Stimulated activated CD4-positive, alpha-beta T cell treated with anti-CD3 and anti-CD28 coated beads, Interleukin-2, amount 100 ng/mL, for 24 hours (primary cell): ENCODE measurements at places on chromosomes 6 and 20.

DNA sequence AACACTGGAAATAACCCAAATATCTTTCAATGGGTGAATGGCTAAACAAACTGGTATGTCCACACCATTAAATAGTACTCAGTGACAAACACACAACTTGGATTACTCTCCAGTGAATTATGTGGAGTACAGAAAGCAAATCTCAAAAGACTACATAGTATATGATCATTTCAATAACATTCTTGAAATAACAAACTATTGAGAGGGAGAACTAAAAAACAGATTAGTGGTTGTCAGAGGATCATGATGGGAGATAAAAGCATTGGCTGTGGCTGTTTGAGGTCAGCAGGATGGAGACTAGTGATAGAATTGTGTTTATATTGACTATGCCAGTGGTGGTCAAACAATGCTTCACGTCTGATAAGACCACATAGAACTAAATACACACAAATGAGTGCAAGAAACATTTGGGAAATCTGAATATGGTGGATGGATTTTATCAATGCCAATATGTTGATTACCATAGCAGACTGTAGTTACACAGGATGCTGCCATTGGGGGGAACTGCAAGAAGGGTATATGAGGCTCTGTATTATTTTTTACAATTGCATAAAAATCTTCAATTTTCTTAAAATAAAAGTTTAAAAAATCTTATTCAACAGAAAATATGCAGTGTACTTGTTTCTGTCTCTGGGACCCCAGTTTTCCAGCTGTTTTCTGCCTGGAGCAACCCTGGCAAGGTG, 242.0 kb downstream of the TBXT start:
- no peak for DNase-seq

- peak; percentile 79 for DNase-seq
Observed at GRCh38 chr20:33291830-33292355, 8.9 kb downstream of the BPIFB1 start.

DNA sequence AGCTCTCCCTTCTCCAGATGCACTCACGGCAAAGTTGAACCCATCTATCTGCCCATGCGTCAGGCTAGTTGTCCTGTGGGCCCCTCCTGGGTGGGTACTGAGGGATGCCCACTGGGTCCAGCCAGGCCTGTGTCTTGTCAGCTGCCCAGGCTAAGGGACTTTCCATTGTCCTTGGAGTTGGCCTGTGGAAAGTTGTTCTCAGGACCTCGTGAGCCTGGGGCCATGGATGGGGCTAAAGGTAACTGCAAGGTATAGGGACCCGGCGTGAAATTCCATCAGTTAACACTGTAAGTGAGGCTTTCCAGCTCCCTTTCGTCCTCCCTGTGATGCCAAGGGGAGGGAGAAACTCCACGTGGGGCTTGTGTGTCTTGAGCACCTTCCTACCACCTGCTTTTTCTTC, 126.5 kb downstream of the CEBPB start:
- no peak for DNase-seq

DNA sequence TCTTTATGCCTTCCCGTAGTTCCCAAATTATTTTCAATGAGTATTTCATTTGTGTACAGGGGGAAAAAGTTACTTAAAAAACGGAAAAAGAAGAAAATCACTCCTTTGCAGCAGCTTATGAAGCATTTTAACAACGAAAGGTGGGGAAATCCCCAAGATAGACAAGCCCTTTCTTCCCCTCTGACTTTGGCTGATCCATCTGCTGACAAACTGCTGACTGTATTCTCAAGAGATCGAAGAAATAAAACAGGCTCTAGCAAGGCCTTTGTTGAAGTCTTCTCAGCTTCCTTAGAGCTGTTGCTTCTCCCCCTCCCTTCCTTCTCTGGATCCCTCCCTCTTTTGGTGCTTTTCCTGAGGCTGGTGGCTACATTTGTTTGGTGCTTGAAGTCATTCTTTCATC, 325.2 kb downstream of the NRN1 start:
- no peak for DNase-seq

GRCh38 chr20:49712996-49713752, 504 bp downstream of the B4GALT5 start:
- peak; percentile 46 for DNase-seq

DNA sequence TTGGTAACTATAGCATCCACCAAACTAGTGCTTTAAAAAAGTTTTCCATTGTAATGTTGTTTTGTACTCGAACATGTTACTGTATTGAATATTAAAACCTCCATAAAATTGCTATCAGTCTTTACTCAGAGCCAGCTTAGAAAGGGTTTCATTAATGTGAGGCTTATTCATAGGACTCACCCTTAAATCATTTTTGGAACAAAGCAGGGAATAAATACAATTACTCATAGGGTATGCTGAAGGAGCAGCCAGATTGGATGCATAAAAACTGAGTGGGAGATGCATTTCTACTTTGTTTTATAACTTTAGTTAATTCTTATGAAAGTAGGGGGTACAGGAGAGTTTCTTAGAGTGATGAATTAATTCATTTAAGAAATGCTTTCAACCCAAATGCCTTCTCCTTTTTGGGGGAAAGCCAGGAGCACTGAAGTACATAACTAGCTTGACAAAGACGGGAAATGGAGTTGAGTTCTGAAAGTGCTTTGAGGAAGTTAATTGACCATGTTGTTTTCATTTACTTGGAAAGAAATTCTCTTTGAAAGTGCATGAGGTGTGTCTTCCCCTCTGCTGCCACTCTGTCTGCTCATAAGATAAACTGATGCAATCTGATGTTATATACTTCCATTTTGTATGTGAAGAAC, 90.3 kb downstream of the RNF144B start:
- no peak for DNase-seq

DNA sequence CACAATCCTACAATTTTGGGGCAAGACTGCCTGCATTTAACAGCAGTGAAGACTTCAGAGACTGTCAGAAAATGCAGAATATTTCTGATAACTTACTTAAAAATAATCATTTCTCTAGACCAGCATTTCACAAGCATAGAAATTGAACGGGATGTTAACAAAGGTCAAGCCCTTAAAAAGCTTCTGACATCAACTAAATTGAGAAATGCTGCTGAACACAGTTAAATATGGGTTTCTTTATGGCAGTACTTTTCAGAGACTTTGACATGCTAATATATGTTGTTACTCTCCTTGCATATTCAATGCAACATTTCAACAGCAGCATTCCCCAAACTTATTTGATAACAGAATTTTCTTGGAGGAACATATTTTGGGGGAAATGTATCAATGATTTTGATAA, 84.5 kb downstream of the KIF13A start:
- no peak for DNase-seq

DNA sequence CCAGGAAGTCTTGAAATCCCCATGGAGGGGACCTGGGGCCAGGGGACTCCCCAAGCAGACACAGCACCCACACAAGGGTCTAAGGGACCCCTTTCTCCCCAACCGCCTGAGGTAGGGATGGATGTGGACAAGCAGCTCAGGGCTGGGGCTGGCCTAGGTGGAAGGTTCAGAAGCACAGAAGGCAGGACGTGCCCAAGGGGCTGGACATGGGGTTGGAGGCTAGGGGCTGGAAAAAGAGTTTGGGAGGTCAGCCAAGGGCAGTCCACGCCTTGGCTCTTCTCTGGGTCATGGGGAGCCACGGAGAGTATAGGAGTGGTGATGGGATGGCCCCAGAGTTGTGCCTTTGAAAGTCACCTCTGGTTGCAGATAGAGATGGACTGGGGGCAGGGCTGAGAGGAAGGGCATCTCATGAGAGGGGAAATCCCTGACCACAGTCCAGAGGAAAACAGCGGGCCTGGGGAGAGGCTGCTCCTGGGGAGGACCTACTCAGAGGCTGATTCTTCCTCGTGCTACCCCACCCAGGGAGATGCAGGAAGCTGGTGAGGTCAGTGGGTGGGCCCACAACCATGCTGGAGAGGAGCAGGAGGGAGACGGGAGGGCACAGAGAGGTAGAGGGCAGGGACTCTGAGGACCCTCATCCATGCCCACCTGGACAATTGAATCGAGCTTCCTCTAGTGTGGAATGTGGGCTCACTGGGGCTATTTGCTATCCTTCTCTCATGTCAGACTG, 2.5 kb upstream of the HSPA12B start:
- DNase-seq = no peak

- DNase-seq = no peak
Observed at GRCh38 chr6:86871681-86872080, 65.6 kb upstream of the HTR1E start.

GRCh38 chr6:150332939-150333584, 35.8 kb upstream of the IYD start:
- DNase-seq = no peak

- no peak for DNase-seq
Observed at GRCh38 chr20:38812709-38813573, 7.4 kb downstream of the PPP1R16B start.

DNA sequence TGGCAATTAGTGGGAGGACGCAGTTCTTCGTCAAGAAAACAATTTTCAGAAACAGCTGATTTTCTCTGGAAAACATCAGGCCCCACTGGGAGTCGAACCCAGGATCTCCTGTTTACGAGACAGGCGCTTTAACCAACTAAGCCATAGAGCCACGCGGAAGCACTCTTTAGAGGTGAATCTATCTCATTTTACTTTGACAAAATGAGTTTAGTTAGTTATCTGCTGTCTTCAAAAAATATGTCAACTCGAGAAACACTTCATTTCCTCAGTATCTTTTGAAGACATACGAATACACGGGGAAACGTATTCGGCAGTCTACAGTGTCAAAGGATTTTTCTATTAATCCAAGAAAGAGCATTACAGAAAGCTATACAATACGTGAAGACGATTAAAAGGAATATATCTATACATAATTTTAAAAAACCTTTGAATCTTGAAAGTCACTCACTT, 26.7 kb downstream of the GPX6 start:
- peak; percentile 64 for DNase-seq

DNA sequence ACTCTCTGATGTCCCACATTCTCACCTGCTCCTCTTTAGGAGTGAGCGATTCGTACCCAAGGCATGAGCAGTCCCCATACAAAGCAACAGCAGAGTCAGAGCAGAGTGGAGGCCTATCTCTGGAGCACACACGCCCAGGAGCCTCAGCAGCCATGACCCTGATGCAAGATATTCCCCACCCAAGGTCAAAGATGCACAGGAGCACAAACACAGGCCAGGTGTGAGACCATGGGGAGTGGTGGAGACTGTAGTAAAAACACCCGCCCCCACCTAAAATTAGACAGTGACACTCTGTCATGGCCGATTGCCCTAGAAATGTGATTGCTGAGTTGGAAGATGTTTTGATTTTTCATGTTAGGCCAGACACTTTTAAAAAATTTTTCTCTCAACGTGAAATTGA, 21.4 kb downstream of the RRBP1 start:
- DNase-seq = no peak

DNA sequence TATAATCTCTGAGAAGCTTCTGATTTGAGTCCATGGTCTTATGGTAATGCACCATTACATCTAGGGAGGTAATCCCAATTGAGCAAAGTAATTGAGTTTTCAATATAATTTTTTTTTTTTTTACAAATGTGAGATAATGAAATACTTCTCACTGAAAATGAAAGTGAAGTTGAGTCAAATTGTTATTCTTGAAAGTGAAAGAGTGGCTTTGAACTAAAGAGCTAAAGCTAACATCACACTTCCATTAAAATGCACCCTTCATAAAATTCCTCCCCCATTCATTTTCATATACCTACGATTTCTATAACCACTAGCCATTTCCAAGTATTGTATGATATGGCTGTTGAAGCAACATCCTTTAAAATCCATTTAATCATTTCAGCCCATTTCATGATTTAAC, 149.1 kb upstream of the IMPG1 start:
- DNase-seq = no peak

- DNase-seq = no peak
Observed at GRCh38 chr6:40391086-40391485, 196.1 kb downstream of the LRFN2 start.

DNA sequence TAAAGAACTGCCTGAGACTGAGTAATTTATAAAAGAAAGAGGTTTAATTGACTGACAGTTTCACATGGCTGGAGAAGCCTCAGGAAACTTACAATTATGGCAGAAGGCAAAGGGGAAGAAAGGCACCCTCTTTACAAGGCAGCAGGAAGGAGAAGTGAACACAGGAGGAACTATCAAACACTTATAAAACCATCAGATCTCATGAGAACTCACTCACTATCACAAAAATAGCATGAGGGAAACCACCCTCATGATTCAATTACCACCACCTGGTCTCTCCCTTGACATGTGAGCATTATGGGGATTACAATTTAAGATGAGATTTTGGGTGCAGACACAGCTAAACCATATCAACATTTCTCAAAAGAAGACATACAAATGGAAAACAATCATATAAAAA, 266.3 kb downstream of the EPM2A start:
- DNase-seq = no peak

DNA sequence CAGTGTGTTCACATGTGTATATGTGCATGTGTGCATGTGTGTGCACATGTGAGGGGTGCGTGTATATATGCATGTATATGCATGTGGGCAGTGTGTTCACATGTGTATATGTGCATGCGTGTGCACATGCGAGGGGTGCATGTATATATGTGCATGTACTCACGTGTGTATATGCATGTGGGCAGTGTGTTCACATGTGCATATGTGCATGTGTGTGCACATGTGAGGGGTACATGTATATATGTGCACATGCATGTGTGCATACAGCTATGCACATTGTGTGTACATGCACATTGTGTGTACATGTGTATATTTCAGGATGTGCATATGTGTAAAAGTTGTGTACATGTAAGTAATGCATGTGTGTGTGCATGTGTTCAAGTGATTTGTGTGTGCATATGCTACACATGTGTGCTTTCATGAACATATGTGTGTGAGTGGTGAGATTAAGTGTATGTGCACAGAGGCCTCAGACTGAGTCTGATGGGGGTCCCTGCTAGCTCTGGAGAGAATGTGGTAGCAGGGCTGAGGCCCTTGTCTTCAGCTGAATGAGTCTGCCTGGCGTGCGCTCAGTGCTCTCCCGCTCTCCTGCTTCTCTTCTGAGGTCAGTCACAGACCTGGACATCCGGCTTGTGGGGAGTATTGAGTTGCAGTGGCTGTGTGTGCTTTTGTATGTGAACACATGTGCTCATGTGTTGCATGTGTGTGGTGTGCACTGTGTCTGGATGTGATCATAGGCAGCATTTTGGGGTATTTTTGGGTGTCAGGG, 19.9 kb upstream of the MYT1 start:
- DNase-seq = no peak

DNA sequence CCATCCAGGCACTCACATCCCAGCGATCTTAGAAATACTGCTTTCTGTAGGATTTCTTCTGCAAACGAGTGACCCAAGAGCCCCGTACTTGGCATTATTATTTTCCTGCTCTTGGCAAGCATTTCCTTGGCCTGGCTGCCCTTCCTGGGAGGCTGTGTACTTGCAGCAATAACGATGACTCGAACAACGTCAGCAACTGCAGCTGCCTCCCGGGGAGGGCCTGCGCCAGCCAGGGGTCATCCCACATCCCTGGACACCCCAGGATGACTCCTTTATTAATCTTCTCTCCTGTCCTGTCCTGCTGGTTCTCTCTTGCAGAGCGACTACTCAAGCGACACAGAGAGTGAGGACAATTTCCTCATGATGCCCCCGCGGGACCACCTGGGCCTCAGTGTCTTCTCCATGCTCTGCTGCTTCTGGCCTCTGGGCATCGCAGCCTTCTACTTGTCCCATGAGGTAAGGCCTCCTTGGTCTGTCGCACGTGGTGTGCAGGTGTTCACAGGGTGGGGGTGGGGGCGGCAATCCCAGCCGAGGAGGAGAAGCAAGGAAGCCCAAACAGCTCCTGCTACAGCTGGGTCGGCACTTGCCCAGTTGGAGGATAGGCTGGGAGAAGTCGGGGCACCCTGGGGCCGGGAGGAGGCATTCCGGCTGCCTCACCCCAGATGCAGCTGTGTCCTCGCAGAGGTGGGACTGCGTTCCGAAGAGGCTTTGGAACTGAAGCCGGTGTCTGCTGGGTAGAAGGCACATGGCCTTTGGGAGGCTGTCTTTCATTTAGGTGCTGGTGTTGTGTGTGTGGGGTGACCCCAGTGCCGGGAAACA, 115.3 kb downstream of the SYNDIG1 start:
- no peak for DNase-seq
